ENCODE measurements at places on chromosomes 7 and 10. TPM values are rescaled to one million over a fixed set of nuclear protein-coding genes. Genes with fewer than 3 reads are reported as not detected.

Gene NKX2-3
- not detected for total RNA-seq

Gene VSTM4
- total RNA-seq, result 40.5 TPM

Gene PNLIPRP3
- 5.8 TPM for total RNA-seq

Gene MORN4
- 5.4 TPM for total RNA-seq

Gene AGBL3
- total RNA-seq, result 2.0 TPM

Gene HECW1
- total RNA-seq, result 1.8 TPM

Gene IL6
- 0.30 TPM for total RNA-seq

Gene UNCX
- not detected for total RNA-seq

Gene ATOH7
- not detected for total RNA-seq

Gene VWDE
- 0.39 TPM for total RNA-seq

Gene TWIST1
- 39.9 TPM for total RNA-seq

Gene LIPA
- 43.5 TPM for total RNA-seq

Gene ZNF425
- 2.4 TPM for total RNA-seq

Gene SORBS1
- 33.7 TPM for total RNA-seq

Gene NRAP
- total RNA-seq, result 13.6 TPM

Gene CTAGE15
- 5.9 TPM for total RNA-seq

Gene EVX1
- total RNA-seq, result not detected

Gene CRHR2
- 0.20 TPM for total RNA-seq
